ENCODE measurements at places on chromosomes 4 and X. TPM values are rescaled to one million over a fixed set of nuclear protein-coding genes. Genes with fewer than 3 reads are reported as not detected.

HMGN5 gene
- 1.5 TPM for total RNA-seq

- DNase-seq = no peak
Observed at GRCh38 chr4:127261476-127261875, 371.3 kb upstream of the INTU start.

- no peak for DNase-seq
Observed at GRCh38 chrX:117910216-117910615, 206.4 kb downstream of the KLHL13 start.

SH3BP2 gene
- 93.4 TPM for total RNA-seq

DNA sequence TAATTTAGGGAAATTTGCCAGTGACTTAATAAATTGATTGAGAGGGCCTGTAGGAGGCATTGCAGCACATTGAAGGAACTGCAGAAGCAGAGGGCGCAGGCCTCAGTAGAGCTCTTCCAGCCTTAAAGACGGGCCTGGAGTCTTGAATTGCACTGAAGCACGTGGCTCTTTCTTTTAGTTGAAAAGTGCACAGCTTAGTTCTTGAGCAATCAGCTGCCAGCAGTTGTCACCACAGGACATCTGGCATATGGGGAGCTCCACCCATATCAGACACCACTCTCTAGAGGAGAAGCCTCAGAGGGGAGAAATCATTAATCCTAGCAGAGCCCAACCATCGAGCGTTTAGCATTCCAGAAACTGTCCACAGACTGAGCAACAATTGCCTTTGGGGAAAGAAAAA lies 16.0 kb upstream of the FGF16 start:
- DNase-seq = no peak

PAGE2 gene
- total RNA-seq = not detected
